ENCODE measurements at places on chromosomes 6 and 20. TPM values are rescaled to one million over a fixed set of nuclear protein-coding genes. Genes with fewer than 3 reads are reported as not detected.

DPPA5 gene
- not detected for total RNA-seq

KIAA0408 gene
- total RNA-seq, result 3.4 TPM

CD93 gene
- total RNA-seq, result 0.43 TPM

SCRT2 gene
- total RNA-seq, result not detected

CALHM4 gene
- not detected for total RNA-seq

GNMT gene
- total RNA-seq, result 0.94 TPM
